ENCODE measurements at places on chromosomes 7 and 10.

GRCh38 chr7:126659124-126659523 lies 593.6 kb downstream of the GRM8 start:
- DNase-seq: no peak

- DNase-seq: no peak
These were observed 70.9 kb downstream of the WIPF3 start for GRCh38 chr7:29877196-29877595.

DNA sequence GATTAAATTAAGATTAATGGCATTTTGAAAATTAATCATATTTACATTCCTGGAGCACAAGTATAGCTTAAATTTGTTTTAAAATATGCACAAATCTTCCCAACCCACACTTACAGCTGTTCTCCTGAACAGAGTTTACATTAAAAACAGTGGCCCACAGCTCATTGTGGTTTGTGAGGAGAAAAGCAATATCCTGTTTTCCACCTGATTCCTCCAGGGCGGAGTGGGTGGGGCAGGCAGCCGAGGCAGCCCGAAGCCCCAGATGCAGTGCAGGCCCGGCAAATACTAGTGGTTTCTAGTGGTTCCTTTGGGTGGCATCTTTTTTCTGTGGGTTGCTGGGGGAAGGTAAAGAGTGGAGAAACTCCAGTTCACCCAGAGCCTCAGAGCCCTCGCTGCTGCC lies 280.8 kb downstream of the ARHGAP12 start:
- no peak for DNase-seq

DNA sequence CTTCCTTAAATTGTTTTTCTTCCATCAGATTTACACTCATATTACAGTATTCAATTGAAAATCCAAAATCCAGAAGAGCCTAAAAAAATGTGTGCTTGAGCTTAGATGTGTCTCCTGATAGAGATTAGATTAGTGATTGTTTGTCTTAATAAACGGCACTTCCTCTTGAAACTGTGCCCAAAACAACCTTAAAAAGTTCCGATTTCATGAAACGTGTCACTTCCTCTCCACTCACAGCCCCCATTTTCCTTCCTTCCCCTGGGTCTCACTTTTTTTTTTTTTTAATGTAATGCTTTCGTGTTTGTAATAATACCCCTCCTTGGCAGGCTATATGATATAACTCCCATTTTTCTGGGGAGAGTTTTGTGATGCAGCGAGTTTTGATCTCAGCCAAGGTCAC lies 114.8 kb upstream of the ADO start:
- DNase-seq: no peak

GRCh38 chr7:5423976-5424748 lies 528 bp upstream of the TNRC18 start:
- DNase-seq: peak; percentile 96

- no peak for DNase-seq
These were observed 7.1 kb upstream of the KCNMA1 start for GRCh38 chr10:77644557-77645243.

- no peak for DNase-seq
These were observed 15.4 kb downstream of the LGI1 start for GRCh38 chr10:93773120-93773519.

Measured in RWPE1 (cell line).